ENCODE measurements at places on chromosomes 12 and 14. TPM values are rescaled to one million over a fixed set of nuclear protein-coding genes. Genes with fewer than 3 reads are reported as not detected.

TTC9 gene
- 7.0 TPM for total RNA-seq

GALNT16 gene
- not detected for total RNA-seq

TMEM132C gene
- not detected for total RNA-seq

OR4E2 gene
- not detected for total RNA-seq

MYF6 gene
- total RNA-seq: not detected

KRT85 gene
- total RNA-seq: not detected

RNASE3 gene
- total RNA-seq: not detected

FIGNL2 gene
- total RNA-seq: 1.3 TPM

CCDC177 gene
- total RNA-seq: not detected

PYGL gene
- total RNA-seq: 0.59 TPM

KRT75 gene
- not detected for total RNA-seq

CD163L1 gene
- not detected for total RNA-seq

STYK1 gene
- not detected for total RNA-seq

DNA sequence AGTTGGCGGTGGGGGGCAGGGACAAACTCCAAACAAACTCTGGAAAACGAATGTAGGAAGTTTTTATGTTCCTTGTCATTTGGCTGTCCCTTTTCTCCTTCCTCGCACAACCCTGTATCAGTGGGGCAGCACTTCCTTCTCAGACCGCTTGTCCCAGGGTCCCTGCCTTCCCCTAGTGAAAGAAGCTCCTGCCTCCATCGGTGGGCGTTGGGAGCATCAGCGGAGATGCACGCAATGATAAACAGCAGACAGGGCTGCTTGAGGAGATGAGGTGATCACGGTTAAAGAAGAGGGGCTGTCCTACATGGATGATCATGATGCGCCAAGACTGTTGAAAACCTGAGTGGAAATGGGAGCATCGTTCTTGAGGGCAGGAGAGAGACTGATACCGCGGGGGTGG, 620 bp downstream of the C1S start:
- DNase-seq: no peak

DNA sequence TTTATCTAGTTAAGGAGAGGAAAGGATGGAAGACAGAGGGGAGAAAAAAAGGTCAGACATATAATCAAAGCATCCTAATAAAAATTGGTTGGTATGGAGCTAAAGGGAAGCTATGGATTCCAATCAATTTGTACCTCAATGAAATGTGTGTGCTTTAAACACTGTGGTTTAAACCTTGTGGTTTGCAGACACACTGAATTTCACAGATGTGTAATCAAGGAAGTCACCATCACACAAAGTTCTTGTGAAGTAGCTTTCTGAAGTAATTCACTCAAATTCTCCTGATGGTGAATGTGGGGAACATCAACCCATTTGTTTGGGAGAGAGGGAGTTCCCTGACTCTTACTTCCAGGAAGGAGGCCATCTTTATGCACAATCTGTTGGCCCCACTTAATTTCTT, 243.3 kb upstream of the KRR1 start:
- no peak for DNase-seq

- no peak for DNase-seq
These were observed 6.6 kb upstream of the CYP46A1 start for GRCh38 chr14:99677231-99678140.

DNA sequence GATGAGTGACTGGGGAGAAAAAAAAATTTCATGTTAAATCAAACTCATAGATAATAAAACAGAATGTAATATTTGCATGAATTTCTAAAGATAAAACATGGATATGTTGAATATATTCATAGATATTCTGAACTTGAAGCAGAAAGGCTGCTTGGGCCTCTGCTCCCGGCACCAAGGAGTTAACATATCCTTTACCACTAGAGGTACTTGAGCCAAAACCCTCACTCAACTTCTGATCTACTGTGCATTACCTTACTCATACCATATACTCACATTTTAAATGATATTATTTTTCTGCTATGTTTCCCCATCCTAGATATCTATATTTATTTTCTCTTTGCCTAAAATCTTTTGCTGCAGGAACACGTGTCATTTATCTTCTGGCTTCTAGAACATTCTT, 14.9 kb downstream of the AREL1 start:
- DNase-seq: no peak

GRCh38 chr14:67167420-67168109, 21.7 kb upstream of the GARIN2 start:
- DNase-seq: no peak

DNA sequence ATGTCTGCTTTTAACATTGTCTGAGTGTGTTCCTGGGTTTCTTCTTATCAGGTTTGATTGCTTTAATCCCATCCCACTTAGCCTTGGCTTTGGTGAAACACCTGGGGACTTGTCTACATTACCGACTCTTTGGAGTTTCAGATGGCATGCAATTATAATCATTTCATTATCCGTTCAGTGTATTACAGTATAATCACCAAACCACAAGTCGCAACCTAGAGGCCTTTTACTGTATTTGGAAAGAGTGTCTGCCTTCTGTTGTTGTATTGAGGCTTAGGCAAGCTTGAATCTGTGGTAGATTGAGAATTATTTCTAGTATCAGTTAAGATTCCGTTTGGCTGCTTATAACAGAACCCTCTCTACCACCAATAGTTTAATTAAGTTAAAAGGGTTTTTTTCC, 103.9 kb downstream of the TGFB3 start:
- DNase-seq: no peak

DNA sequence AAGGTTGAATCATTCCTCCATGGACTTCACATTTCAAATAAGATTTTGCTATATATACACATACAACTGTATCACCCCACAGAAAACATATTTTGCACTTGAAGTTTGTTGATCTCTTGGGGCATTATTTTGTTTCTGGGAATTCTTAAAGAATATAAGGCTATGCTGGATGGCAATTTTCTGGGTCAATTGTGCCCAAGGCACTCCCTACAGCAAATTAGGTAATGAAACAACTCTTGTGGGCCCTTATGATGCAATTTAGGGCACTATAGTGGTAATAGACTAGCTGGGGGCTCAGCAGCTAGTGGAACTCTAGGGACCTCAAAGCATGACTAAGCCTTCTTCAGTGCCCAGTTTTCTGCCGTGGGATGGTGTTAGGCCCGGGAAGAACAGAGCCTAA, 444.4 kb downstream of the NRXN3 start:
- DNase-seq: no peak

- no peak for DNase-seq
These were observed 153.1 kb downstream of the BCAT1 start for GRCh38 chr12:24795699-24796347.

DNA sequence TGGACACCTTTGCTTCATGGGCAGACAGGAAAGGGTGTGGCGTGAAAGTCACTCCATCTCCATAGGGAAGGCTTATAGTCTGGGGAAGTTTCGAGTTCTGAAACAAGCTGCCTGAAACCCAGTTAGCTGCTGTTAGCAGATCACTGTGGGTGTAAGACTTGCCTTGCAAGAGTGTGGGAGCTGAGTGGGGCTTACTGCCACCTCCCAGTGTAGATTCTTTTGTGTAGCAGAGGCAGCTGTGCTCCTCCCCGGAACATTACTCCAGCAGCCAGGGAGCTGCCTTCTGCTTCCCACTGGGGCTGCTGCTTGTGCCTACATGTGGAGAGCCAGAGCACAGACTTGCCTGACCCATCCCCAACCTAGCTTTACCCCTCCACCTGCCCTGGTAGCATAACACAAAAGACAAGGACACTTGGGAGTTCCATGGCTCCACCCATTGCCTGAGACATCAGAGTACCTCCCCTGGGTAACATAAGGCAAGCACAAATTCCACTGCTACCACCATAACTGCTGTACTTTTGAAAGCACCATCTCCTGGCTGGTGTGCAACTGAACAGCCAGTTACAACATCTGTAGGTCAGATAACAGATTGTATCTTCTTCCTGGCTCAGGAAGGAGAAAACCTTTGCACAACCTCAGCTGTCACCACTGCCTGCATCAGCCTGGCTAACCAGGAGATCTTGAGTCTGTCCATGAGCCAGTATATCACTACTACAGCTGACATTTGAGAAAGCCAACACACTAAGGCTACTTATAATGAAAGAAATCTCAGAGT, 69.5 kb downstream of the ADAMTS20 start:
- DNase-seq: no peak

- no peak for DNase-seq
These were observed 85.9 kb downstream of the TBX3 start for GRCh38 chr12:114598111-114598510.

- no peak for DNase-seq
These were observed 73.0 kb downstream of the GCH1 start for GRCh38 chr14:54829486-54830224.

- DNase-seq: no peak
These were observed 37.6 kb downstream of the ATG14 start for GRCh38 chr14:55373784-55374705.

DNA sequence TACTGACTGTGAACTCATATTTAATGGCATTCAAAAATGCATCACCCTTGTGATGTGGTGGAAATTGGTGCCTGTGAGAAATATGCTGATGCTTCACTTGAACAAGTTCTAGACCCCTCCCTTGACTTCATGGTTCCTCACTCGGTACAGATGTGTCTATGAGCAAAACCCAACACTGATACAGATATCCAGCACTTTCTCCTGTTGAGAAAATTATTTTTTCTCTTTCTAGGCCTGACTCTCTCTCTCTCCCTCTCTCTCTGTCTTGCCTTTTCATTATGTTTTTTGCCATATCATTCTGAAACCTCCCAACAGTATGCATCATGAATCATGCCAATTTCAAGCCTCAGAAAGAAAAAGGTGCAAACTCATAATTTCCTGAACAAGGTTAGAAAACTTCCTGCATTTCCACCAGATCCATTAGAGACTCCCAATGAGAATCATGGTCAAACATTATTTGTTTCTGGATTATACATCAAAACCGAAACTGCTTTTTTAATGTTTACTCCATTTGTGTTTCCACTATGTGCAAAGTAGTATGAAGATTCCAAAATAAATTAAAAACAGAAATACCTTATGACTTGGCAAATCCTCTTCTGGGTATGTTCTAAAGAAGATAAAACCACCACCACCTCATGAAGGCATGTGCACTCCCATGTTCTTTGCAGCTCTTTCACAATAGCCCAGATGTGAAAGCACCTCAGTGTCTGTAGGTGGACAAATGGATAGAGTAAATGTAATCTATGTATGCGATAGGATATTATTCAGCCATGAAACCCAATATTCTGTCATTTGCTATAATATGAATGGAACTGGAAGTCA, 543.6 kb downstream of the TMEM121 start:
- DNase-seq: no peak
